Hematopoietic multipotent progenitor cell treated with erythropoietin and hydrocortisone succinate and interleukin-3 and kit ligand, for 8 days (in vitro differentiated cells): ENCODE measurements at places on chromosomes 7 and 10.

DNA sequence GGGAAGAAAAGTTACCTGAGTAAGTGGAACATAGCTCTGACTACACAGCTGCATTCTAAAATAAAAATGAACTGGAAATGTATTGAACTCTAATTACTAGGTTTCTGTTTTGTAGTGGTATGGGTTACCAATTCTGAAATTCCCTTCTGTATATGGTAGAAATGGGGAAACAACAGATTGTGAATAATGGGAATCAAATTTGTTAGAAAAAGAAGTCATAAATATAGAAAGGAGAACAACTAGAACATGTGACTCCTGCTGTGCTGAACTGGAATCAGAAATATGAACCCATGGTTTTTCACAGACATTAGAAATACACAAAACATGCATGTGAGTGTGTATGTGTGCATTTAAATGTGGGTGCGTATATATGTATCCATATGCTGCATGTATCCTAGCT, 27.0 kb downstream of the MCMBP start:
- DNase-seq: no peak

DNA sequence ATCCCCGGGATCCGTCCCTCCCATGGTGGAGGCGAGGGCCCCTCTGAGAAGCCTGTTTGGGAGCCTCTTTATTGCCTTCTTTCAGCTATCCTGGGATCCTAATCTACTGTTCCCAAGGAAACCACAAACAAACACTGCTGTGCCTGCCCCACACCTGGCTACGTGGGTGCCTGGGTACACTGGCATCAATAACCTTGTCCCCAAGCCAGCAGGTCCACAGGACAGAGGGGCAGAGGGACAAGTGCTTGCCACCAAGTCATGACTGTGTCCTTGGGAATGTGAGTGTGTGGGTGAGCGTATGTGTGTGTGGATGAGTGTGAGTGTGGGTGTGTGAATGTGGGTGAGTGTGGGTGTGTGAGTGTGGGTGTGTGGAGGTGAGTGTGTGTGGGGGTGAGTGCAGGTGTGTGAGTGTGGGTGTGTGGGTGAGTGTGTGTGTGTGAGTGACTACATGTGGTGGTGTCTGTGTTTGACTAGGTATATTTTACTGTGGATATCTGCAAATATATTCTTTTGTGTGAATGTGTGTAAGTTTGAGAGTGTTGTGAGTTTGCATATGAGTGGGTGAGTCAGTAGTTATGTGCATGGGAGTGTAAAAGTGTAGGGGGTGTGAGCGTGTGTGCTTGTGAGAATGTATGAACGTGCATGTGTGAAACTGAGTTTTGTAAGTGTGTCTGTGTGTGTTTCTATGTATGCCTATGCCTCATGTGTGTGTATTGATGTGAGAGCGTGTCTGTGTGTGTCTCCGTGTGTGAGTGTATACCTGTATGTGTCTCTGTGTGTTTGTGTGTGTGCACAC, 96.1 kb downstream of the TNS3 start:
- DNase-seq: no peak

GRCh38 chr7:54859066-54859465, 100.1 kb upstream of the SEC61G start:
- no peak for DNase-seq

DNA sequence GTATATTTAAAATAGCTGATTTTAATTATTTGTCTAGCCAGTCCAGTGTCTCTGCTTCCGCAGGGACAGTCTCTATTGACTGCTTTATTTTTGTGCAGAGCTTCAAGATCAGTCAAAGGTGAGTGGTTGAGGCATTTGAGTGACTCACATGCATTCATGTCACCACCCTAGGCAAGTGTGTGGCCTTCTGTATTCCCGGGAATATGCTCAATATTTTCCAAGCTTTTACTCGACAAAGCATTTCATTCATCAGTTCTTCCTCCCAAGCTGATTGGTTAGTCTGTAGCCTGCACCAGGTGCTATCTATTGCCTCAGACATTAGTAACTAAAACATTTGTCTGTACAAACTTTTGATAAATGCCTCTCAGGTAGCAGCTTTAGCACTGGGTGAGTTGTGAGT, 471.5 kb upstream of the NRG3 start:
- DNase-seq: no peak

- DNase-seq: no peak
Observed at GRCh38 chr10:72539137-72539536, 86.7 kb downstream of the MICU1 start.

- no peak for DNase-seq
Observed at GRCh38 chr7:76430211-76430610, 5.5 kb downstream of the ZP3 start.
